Omental fat pad (tissue), 4 donors: ENCODE measurements at places on chromosomes 11 and 22.

DNA sequence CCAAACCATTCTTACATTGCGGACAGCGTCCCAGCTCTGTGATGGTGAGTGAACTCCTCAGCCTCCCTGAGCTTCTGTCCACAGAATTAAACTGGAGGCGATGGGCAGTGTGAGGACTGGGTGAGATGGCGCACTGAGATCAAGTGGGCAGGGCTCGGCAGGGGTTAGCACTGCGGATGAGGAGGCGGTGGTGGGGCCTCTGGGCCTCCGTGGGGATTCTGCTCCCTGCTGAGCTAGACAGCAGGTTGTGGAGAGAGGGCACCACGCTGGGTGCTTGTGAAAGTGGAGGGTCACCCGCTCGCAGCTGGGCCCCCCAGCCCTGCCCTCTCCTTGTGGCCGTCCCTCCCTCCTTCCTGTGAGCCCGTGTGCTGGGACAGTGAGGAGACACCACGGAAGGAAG lies 25.6 kb upstream of the PARVG start:
- no peak for DNase-seq

DNA sequence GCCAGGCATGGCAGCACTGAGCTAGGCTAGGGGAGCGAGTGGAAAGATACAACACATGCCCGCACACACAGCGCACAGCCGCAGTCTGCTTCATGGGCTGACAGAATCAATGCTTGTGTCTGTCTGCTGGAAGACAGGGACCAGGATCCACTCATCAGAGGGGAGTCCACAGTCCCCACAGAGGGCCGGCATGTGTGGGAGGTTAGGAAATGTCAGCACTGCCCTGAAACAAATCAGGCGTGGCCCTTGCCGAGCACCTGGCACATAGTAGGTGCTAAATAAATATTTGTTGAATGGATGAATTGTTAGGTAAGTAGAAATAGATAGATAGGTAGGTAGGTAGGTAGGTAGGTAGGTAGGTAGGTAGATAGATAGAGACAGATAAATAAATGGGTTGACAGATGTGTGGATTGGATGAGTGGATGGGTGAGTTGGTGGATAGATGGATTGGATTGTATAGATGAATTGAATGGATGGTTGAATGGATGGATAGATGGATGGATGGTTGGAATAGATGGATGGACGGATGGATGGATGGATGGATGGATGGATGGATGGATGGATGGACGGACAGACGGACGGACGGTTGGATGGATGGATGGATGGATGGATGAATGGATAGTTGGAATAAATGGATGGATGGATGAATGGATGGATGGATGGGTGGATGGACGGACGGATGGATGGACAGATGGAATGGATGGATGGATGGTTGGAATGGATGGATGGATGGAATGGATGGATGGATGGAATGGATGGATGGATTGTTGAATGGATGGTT lies 3.3 kb downstream of the SLC22A12 start:
- no peak for DNase-seq

DNA sequence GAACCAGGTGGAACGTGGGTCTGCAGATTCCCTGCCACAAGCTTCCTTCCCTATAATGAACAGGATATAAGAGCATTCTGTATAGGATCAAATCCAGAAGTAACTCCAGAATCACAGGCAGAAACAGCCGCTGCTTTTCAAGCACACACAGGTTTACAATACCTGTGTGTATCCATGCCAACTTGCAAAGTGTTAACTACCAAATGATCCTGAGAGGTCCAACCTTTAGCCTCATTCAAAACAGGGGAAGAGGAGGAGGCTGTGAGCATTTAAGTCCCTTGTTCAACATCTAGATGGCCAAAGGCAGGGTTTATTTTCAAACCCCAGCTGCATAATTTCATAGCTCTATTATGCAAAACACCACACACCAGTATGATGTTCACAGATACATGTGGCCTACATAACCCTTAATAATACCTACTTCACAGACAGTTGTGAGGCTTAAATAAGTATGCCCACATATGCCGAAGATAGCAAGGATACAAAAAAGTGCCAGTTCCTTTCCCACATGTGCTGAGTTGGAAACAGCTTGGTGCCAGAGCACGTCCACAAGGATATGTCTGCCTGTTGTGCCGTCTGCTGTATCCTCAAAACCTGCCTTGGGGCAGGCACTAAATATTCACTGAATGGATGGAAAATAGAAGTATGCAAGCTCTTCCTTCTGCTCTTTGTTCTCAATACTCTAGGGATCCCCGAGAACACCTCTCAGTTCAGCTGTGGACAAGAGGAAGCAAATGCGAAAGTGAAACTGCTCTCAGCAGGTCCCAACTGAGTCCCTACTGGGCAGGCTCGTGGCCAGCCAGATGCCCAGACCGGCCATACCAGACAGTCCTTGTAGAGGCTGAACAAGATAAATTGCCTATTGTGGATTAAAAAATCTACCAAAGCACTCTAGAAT lies 66.8 kb downstream of the LARGE1 start:
- no peak for DNase-seq

DNA sequence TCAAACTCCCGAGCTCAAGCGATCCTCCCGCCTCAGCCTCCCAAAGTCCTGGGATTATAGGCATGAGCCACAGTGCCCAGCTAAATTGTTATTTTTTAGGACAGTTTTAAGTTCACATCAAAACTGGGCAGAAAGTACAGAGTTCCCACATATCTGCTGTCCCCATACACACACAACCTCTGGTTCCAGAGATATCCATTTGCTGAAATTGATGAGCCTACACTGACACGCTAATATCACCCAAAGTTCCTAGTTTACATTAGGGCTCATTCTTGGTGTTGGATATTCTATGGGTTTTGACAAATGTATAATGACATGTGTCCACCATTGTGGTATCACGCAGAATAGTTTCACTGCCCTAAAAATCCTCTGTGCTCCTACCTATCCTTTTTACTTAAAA lies 2.7 kb upstream of the SEC14L4 start:
- no peak for DNase-seq

GRCh38 chr22:45318168-45318557 lies 8.4 kb downstream of the FAM118A start:
- peak; percentile 80 for DNase-seq

DNA sequence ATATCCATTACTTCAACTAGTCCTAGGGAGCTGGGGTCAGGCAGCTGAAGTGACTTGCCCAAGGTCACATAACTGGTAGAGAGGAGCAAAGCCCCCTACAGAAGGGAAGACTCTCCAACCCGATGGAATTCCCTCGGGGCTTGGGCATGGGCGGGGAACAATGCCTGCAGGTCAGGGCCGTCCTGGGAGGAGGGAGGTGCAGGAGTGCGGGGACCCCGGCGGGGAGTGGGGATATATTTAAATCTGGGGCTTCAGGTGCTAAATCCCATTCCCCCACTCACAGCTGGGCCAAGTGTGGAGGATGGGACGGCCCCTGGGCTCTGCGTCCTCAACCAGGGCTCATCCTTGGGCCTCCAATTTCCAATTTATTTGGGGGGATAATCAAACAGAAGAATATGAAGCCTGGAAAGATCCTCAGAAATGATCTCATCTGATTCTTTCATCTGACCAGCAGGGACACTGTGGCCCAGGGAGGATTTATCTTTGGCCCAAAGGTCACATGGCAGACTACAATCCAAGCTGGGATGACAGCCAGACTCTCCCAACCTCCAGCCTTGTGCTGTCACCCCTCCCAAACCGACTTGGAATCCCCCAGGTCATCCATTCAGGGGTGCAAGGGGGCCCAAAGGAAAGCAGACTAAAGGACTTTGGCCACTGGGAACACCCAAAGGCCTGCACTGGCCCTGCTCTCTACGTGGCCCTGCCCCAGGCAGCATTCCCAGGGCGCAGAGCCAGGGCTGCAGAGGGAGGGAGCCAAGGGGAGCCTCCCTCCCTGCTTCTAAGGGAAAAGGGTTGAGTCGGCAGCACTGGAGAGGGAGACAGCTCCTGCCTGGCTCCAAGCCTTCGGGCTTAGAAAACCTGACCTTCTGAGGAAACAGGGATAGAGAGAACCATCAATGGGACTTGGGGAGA lies 8.7 kb upstream of the C1QTNF6 start:
- DNase-seq = peak; percentile 43

- DNase-seq = no peak
These were observed 437.3 kb upstream of the CADM1 start for GRCh38 chr11:115941481-115941993.

- no peak for DNase-seq
These were observed 30.3 kb upstream of the ASPHD2 start for GRCh38 chr22:26398741-26399153.

DNA sequence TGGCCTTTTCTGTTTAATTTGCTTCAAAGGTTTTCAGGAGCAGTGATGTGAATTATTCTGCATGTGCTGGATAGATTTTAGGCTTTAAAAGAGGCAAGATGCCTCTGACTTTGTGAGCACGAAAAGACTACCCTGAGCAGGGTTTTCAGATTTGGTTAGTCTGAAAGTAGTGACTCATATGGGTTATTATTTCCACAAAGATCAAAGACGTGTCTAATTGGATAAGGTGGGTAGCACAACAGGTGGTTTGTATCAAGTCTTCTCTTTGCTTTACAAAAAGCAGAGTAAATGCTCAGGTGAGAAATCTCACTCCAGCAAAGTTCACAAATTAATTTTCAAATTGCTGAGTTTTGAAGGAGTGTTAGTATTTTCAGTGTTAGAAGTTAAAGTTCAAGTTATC lies 37.6 kb upstream of the DBX1 start:
- no peak for DNase-seq

DNA sequence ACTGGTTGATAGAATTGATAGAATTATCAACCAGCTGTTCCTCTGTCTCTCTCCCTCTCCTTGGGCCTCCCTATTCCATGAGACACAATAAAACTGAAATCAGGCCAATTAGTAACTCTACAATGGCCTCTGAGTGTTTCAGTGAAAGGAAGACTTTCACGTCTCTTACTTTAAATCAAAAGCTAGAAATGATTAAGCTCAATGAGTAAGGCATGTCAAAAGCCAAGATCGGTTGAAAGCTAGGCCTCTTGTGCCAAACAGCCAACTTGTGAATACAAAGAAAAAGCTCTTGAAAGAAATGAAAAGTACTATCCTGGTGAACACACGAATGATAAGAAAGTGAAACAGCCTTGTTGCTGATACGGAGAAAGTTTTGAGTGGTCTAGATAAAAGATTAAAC lies 16.6 kb downstream of the PIH1D2 start:
- no peak for DNase-seq

DNA sequence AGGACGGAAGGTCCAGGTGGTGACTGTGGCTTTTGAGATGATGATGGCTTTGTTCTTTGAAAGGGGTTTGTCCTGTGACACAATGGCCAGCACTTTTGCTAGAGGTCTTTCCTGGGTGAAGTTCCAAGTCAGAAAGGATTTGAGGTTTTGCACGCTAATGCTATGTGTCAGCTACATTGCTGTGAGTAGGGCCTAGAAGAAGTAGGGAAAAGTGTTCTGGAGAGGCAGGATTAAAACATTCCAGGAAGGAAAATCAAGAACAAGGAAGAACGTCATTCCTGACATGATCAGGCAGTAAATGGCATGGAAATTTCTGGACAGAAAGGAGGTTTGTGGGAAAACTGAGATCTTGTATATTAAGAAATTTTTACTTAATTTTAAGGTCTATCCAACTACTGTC lies 290.7 kb downstream of the NTM start:
- DNase-seq = no peak

- no peak for DNase-seq
These were observed 43.4 kb upstream of the GLYAT start for GRCh38 chr11:58775066-58775708.

DNA sequence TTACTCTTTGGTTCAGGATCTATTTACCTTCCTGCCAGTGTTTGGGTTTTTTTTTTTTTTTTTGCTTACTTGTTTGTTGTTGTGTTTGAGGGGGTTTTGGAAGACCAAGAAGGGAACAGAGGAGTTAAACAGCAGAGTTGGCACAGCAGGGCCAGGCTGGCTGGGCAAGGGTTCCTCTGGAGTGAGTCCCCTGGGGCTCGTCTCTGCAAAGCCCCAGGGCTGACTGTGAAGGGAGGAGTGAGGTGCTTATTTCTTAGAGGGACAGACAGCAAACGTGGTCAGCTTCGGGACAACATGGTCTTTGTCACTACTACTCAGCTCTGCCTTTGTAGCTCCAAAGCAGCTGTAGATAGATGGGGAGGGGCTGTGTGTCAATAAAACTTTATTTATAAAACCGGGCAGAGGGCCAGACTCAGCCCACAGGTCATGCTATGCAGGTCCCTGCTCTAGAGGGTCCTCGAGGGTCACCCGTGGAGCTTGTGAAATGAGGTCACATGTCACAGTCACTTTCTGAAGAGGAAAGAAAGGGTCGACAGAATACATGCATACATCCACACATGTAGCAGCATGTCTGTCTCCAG lies 1404.7 kb downstream of the BRD1 start:
- DNase-seq = no peak

GRCh38 chr11:793556-793955 lies 3.7 kb upstream of the CEND1 start:
- no peak for DNase-seq

- DNase-seq = no peak
These were observed 549.1 kb downstream of the MN1 start for GRCh38 chr22:27252282-27253049.

- no peak for DNase-seq
These were observed 38.0 kb upstream of the APLNR start for GRCh38 chr11:57274904-57275498.

DNA sequence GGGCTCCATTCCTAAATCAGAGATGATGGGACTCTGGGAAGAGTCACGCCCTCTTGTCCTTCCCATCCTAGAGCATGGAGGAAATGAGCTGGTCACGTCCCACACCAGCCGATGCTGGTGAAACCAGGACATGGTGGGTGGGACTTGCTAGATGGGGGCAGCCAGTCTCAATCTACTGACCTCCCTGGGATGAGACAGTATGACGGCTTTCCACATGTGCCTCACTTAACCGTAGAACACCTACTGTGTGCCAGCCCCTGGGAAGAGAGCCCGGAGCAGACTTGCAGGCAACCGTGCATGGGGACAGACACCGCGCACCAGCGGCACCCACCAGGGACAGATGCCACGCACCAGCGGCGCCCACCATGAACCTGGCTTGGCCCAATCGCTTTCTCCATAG lies 3.8 kb downstream of the OSBPL5 start:
- DNase-seq = no peak

- DNase-seq = no peak
These were observed 27.9 kb upstream of the MYEOV start for GRCh38 chr11:69265911-69266510.

DNA sequence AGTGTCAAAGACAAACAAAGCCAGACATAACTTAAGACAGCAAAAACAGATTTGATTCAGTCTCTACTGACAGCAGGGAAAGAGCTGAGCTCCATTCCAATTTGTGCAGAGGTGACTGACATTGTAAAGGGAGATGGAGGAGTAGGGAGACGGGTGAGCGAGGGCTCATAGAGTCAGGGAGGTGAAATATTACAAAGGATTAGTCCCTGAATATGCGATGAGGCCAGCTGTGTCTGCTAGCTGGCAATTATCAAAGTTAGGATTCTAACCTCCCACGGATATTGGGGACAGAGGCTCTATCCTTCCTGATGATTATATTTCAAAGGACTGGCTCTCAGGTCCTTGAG lies 8.3 kb downstream of the PLAAT2 start:
- no peak for DNase-seq

- no peak for DNase-seq
These were observed 60.5 kb downstream of the CYB5R2 start for GRCh38 chr11:7612661-7613393.
